Fibroblast of upper back skin (primary cell): ENCODE measurements at places on chromosomes 12 and 14.

DNA sequence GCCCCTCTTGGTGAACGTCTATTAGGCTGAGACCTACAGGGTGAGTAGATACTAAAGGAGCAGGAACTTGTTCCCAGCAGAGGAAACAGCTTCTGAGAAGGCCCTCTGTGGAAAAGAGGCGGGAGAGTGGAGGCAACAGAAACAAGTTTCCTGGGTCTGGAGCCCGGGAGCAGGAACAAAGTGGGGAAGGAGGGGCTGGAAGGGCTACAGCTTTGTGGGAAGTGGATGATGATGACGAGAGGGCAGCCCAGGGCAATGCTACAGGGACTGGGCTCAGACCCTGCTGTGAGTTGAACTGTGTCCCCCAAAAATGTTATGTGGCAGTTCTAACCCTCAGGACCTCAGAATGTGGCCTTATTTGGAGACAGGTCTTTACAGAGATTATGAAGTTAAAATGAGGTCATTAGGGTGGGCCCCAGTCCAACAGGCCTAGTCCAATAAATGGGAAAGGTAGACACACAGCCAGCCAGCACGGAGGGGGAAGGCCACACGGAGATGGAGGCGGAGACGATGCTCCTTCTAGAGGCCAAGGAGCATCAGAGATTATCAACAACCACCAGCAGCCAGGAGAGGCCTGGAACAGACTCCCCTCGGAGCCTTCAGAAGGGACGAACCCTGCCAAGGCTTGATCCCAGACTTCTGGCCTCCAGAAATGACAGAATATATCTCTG is 14.3 kb downstream of the CAMKK2 start:
- DNase-seq = no peak

DNA sequence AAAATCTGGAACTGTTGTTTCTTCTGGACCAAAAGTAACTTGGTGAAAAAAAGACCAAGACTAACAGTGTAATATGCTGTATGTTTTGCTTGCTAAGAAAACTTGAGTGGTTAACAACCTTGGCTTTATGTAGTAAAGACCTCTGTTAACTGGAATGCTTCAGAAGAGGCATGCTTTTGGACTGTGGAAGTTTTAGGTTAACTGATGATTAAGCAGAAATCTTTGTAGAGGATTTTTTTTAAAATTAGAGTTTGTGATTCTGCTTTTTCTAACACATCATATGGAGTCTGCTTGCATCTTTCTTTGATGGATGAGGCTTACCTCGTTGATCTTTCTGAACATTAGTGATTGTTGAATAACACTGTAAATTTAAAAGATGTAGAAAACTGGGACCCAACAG is 17.5 kb downstream of the PELI2 start:
- no peak for DNase-seq

GRCh38 chr14:101602466-101602840 is 41.2 kb downstream of the DIO3 start:
- DNase-seq = no peak

- DNase-seq = no peak
Measured at GRCh38 chr12:71548893-71549292, 109.3 kb downstream of the LGR5 start.

DNA sequence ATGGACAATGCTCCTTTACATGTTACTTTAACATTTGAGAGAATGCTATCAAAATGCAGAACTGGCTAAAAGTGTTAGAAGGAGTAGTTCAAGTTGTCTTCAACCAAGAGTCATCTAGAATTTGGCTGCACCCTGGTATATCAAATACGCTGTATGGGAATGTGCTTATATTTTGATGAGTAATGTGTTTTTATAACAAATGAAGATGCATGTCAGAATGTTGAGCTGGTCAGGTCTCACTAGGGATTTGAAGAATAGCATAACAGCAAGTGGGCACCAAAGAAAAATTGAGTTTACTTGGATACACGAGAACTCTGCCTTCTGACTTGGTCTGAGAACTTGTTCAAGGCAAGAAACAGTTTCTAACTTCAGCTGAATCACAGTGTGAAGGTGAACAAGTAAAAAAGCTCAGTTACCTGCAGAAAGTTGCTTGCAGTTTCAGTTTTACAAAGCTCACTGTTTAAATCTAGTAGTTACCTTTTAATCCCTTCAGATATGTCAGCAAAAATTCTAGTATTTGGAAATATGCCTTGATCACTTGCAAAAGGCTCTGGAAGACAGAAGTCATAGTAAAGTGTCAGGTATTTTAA is 82.3 kb downstream of the PDE3A start:
- DNase-seq = no peak

DNA sequence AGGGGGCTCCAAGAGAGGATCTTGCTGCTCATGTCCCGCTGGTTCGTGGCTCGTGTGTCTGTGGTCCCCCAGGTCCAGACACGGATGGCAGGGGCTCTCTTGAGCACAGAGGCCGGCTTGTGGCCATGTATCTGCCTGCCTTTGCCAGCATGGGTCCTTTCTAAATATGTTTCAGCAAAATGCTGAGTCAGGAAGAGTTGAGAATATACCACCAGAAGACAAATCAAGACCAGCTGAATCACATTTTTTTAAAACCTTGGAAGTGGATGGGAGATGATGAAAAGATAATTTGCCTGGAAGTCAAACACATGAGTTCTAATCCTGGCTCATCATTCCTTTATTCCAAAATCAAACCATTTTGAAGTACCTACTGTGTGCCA is 58.0 kb downstream of the NUAK1 start:
- DNase-seq = peak; percentile 83
